Thoracic aorta (tissue), 2 donors: ENCODE measurements at places on chromosomes 5 and 9.

- no peak for DNase-seq
Observed at GRCh38 chr5:133714161-133714915, 102.0 kb upstream of the FSTL4 start.

DNA sequence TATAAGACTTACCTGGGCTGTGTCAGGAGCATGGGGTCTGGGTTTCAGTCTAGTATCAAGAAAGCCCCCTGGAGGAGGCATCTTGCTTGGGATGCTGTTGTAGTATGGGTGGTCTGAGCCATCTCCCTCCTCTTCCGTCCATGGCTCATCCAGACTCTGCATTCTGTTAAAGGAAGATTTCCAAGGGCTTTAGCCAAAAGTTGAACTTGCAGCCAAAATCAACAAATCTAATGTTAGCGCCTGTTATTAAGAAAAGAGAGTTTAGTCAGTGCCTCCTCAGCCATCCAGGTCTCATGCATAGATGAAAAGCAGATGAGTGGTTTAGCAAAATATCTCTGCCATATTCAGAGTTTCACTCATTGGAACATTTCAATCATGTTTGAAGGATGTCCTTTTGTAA, 55.6 kb downstream of the S1PR3 start:
- no peak for DNase-seq

DNA sequence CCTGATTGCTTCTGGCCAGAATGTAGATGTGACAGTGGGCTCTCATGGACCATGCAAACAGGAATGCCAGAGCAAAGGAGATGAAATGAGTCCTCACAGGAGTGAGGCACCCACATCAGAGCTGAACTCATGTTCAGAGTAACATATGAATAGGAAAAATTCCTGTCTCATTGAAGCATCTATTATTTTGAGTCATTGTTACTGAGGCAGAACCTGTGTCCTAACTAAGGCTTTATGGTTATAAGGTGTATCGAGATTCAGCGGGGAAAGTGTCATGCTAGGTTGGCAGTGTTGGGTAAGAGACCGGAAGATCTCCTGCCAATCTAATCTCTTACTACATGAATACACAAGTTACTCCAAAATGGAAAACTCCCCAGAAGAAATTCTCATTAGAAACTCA, 304.1 kb downstream of the TRPM3 start:
- no peak for DNase-seq

- DNase-seq, result no peak
Observed at GRCh38 chr9:137630679-137631078, 11.9 kb downstream of the EHMT1 start.

GRCh38 chr9:122975196-122975595, 34.4 kb downstream of the RABGAP1 start:
- DNase-seq, result no peak

GRCh38 chr9:35962126-35962906, 4.4 kb upstream of the OR2S2 start:
- DNase-seq, result no peak

DNA sequence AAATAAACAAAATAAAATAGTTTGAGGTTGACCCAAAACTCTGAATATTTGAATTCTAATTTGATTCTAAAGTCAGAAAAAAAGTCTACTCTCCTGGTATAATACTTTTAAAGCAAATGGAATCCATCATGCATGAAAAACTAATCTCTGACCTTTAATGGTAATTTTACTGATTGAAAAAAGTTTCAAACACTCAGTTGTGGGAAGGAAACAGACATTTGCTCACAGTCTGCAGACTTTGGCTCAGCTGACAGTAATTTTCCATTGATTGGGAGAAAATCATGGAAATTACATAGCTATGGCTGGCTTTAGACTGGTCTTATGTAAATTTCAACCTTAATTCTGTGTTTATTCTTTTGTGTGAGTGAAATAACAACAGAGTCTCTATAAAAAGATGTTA, 574.3 kb downstream of the PDE4D start:
- DNase-seq, result no peak

DNA sequence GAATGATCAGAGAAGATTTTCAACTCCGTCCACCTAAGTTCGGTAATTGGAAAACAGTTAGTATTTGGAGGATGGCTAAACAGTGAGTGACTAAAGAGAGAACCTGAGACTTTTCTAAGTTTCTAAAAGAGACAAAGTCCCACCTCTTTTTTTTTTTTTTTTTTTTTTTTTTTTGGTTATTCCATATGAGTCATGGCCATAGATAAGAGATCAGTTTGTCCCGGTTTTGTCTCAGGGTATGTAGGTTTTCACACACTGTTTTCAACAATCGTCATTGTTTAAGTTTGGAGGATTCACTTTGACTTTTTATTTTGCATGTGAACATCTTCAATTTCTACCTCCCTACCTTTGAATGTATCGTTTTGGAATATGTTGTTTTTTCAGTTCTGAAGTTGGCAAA, 85.9 kb downstream of the NTRK2 start:
- no peak for DNase-seq

DNA sequence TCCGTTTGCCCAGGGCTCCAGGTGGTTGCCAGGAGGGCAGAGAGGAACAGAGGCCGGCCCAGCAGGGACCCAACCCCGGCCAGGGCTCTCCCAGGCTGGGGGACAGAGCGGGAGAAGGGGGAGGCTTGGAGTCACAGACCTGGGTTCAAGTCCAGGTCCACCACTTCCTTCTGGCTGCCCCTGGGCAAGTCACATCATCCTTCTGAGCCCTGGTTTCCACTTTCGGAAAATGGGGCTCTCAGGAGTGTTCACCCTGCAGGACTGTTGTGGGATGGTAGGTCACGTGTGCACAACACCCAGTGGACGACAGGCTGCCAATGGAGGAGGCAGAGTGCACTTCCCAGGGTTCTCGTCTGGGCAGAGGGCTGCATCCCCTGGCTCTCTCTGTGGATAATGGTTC, 245.4 kb downstream of the PBX3 start:
- DNase-seq, result no peak

DNA sequence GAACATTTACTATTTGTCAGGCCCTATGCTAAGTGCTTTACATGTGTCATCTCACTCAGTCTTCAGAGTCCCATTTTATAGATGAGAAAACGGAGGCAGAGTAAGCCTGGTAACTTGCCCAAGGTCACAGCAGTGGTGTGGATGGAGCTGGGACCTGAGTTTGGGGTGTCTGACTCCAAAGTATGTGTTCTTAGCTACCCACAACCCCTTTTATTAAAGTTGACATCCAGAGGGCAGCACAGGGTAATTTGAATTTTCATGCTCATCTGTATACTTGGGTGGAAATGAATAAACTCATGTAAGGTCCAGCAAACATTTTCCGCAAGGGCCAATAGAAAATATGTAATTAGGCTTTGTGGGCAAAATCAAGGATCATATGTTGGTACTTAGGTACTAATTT, 93.4 kb upstream of the SLC25A48 start:
- no peak for DNase-seq

DNA sequence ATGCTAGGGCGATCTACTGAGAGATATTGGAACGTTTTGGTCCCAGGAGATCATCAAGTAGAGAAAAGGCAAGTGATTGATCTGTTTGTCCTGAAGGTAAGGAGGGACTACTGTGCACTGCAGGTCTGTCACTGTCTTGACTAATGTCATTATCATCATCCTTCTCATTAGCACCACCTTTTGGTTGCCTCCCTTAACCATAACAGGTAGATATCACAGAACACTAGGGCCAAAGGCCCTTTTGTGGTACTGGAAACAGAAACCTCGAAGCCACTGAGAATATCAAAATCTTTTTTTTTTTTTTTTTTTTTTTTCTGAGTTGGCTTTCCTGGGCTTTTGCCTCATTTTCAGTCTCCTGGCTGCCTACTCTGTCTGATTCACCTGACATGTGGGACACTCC, 134.0 kb downstream of the KCTD16 start:
- DNase-seq, result no peak

- no peak for DNase-seq
Observed at GRCh38 chr5:32369542-32370155, 56.9 kb upstream of the MTMR12 start.
